ENCODE measurements at places on chromosomes 13 and 19. TPM values are rescaled to one million over a fixed set of nuclear protein-coding genes. Genes with fewer than 3 reads are reported as not detected.

GRCh38 chr19:54851353-54851752 lies 1.1 kb downstream of the KIR3DL2 start:
- no peak for DNase-seq

DNA sequence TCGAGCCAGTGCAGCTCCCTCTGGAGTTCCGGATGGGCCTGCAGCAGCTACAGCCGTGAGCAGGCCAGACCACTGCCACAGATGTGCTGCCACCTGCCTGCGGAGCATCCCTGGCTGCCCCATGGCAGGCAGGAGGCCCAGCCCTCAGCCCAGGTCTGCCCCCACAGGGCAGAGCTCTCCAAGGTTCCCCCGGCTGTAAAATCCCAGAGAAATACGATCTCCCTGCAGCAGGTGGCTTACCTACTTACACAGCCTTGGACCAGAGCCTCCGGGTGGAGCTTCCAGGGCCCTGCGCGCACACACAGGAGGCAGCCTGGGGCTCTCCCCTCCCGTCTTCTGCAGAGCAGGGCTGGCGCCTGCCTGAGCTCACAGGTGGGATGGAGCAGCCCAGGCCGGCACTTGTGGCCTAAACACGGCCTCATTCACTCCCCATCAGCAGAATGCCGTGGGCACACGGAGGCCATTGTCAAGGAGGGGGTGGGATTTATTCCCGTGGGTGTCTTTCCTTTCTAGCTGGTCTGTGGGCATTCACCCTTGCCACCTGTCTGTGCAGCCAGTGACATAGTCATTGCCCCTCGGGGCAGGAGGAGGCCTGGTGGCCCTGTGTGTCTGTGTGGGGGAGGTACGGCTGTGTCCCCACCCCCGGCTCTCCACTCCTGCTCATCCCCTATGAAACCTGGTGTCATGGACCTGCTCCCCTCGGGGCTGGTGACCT lies 118.0 kb downstream of the KDM4B start:
- DNase-seq: no peak

The OLFM2 gene
- polyA plus RNA-seq: 30.8 TPM

The KIR2DL3 gene
- not detected for polyA plus RNA-seq

The C3 gene
- polyA plus RNA-seq: 5.4 TPM

The SYNGR4 gene
- not detected for polyA plus RNA-seq

The TUBA3C gene
- not detected for polyA plus RNA-seq

The RHPN2 gene
- 1.2 TPM for polyA plus RNA-seq

Measured in muscle of arm (tissue), 14 donors.